ENCODE measurements at places on chromosomes 12 and 14.

DNA sequence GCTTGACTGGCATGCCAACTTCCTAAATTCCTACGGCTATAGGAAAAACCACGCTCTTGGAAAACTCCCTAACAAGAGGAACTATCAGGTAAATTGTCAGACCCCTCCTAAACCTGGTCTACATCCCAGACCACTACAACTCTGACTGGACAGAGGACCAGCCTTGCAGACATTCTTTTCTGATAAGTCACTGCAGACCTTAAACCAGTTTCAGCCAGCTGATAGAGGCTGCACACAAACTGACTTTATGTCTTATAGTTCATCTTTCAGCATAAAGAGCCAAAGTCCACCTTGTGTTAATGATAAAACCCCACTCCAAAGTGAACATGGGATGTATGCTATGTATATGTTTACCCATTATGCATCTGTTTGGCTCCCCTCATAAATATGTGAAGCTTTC lies 166.6 kb downstream of the KTN1 start:
- DNase-seq: no peak

- no peak for DNase-seq
Measured at GRCh38 chr12:11689591-11690186, 40.2 kb downstream of the ETV6 start.

GRCh38 chr14:68139431-68140075 lies 320.0 kb downstream of the RAD51B start:
- no peak for DNase-seq

DNA sequence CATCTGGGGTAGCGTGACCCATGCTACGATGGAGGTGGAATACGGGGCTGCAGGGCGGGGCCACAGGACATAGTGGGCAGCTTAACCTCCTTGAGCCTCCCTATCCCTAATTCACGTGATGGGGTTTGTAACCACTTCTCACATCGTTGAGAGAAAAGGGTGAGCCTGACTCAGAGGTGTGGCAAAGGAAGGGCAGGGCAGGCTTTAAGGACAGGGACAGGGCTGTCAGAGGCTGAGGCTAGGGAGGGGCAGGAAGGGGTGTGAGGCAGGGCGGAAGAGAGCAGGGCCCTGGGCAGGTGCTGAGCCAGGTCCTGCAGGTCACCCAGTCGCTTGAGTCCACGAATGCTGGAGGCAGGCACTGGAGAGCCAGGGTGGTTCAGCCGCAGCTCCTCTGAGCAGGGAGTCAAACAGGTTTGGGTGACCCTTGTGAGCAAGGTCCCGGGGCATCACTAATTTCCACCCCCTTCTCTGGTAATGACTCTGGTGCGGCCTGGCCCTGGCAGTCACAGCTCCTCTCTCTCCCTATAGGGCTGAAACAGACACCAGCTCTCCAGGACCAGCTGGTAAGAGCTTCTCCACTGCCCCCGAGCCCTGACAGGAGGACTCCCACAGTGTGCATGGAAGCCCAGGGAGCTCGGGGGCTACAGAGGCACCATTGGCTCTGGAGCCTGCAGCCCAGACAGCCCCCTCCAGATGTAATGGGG lies 7.5 kb upstream of the AQP2 start:
- DNase-seq: no peak

- DNase-seq: no peak
Measured at GRCh38 chr14:92832137-92832700, 38.1 kb downstream of the GOLGA5 start.

- no peak for DNase-seq
Measured at GRCh38 chr12:57896115-57896433, 45.3 kb upstream of the ATP23 start.

GRCh38 chr12:11876307-11876706 lies 194.4 kb upstream of the BCL2L14 start:
- no peak for DNase-seq

GRCh38 chr14:92973261-92973797 lies 50.4 kb downstream of the CHGA start:
- peak; percentile 70 for DNase-seq

GRCh38 chr12:71626098-71626497 lies 37.5 kb downstream of the ZFC3H1 start:
- DNase-seq: peak; percentile 20

DNA sequence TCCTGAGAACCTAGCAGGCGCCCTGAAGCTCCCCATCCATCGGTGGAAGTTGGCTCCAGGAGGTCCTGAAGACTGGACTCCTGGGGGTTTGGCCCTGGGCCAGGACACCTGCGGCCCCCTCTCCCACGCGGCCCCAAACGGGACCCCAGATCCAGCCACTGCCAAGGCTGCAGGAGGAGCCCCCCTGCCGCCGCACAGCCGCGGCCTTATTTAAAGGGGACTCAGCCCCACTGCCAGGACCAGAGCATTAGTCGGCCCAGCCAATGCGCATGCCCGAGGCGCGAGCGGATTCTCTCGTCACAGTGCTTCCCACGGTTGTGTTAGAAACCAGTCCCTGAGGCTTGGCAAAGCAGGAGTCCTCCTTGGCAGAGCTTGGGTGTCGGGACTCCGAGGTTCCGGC lies 775.2 kb upstream of the ALG10B start:
- no peak for DNase-seq

DNA sequence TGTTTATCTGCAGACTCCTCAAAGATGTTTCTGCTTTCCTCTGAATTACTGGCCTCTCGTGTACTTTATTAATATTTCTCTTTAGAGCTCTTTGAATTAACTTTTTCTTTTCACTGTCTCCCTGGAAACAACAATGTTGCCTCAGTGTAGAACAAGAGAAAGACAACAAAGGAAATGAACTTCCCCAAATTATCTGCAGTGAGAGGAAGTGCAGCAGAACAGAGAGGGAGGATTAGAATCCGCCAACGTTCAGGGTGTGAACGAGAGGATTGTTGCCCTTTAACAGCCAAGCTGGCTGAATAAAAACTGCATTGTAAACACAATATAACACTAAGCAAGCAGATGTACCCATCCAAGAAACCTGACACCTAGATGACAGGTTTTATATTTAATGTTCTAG lies 375.9 kb downstream of the GALC start:
- no peak for DNase-seq

DNA sequence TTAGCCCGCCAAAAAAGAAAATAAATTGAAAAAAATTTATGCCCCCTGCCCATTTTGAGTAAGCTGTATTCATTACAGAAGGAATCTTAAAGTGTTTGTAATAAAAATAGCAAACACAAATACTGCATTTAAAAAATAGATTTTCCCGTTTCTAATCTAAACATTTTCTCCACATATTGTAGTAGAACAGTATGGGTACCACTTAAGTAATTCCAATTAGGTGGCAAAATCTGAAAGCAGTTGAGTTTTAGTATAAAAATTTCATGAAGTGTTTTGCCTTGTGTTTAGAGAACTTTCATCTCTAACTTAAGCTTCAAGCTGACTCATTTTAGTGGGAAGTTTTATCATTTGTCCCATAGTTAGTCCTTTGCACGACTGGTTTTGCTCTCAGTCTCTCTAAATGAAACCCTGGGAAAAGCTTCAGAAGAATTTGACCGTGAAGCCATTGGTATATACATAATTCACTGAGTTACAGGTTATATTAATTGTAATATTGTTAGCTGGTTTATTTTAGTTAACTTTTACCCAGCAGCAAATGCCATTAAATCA lies 214.6 kb downstream of the ERC1 start:
- DNase-seq: no peak

Data from inflammatory macrophage treated with lipopolysaccharide for 1 hour (primary cell).